ENCODE measurements at places on chromosomes 6 and 20.

DNA sequence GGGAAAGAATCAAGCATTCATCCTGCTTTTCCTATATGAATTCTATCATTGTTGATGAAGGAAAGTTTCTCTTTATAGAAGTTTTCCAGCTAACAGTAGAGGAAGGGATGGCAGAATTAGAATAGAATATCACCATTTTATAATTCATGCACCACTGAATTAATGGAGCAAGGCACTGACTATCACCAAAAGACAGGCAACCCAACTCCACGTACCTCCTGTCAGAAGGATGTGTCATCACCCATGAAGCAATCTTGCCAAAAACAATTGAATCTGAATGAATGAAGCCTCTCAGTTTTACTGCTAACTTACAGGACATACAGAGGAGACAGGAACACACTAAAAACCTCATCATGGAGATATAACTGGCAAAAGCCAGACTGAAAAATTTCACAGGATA, 122.4 kb downstream of the NFATC2 start:
- DNase-seq, result no peak

DNA sequence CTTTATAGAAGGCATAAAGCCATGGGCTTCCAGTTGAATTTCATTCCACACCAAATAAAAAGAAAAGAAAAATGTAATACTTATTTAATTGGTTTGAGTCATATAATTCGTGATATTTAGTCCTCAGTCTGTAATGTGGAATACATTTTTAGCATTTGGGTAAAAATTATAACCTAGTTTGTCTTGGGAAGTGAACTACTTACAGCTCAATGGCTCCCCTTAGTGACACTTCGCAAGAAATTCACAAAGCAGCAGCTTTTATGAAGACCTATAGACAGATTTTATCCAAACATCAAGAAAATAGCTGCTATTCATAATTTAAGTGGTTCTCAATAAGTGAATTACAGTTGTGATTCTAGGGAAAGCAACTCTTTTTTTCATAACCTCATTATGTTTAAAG, 72.1 kb downstream of the RSPO3 start:
- DNase-seq, result peak; percentile 53

DNA sequence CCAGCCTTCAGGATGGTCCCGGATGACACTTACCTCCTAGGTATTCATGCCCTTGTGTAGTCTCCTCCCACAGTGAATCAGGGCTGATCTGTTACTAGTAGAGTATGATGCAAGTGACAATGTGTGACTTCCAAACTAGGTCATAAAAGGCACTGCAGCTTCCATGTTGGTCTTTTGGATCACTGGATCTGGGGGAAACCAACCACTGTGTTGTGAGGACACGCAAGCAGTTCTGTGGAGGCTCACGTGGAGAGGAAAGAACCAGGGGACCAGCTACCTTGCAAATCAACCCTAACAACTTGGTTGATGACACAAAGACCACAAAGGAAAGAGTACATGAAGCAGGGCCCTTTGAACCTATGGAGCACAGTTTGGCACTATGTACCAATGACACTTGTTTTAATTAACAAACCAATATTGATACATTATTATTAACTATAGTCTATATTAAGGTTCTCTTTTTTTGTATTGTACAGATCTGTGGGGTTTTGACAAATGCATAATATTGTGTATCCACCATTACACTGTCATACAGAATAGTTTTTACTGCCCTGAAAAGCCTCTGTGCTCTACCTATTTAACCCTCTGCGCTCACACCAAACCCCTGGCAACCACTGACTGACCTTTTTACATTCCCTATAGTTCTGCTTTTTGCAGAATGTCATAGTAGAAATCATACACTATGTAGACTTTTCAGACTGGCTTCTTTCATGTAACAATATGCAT, 16.3 kb upstream of the SDCBP2 start:
- no peak for DNase-seq

DNA sequence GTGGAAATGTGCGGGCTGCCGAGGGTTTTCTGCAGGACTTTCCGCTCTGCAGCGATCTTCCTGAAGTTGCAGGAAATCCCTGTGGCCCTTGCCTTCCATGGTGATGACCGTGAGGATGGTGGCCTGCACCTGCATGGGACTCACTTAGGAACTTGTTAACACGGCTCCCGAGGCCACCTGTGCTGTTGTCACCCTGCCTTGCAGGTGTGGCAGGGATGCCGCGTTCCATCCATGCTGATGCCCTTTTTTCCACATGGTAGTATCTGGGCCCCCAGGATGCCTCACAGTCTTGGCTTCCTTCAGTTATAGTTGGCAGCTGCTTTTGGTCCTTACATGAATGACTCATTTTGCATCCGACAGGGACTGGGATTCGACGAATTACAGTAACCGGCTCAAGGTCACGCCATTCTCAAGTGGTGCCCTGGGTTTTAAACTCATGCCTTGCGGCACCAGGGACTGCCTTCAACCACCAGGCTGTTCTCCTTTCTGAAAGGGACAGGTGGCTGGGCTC, 37.2 kb downstream of the SYNJ2 start:
- DNase-seq, result peak; percentile 64

DNA sequence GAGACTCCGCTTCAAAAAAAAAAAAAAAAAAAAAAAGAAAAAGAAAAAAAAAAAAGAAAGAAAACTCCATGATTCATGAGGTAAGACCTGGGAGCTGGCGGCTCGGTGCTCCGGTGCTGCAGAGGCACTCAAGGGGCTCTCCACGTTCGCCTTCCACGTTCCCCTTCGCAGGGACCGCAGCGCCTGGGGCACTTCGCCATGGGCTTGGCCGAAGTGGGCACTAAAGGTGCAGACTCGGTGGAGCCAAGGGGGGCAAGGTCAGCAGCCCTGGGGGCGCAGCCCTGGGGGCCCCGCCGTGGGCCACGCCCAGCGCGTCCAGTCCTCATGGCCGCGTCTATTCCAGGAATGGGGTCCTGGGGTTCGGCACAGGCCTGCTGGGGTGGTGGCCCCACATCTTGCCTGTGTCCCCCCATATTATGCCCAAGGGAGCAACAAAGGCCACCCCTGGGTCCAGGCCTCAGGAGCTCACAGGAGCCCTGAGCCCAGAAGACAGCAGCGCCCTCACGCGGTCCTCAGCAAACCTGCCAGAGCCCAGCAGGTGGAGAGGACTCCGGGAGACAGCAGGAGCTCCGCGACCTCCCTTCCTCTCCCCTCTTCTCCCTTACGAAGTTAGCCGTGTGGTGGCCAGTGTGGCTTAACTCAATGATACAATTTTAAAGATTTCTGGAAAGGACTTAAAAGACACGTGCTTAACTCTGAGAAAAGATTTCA, 21.9 kb downstream of the ZBTB46 start:
- DNase-seq, result no peak

DNA sequence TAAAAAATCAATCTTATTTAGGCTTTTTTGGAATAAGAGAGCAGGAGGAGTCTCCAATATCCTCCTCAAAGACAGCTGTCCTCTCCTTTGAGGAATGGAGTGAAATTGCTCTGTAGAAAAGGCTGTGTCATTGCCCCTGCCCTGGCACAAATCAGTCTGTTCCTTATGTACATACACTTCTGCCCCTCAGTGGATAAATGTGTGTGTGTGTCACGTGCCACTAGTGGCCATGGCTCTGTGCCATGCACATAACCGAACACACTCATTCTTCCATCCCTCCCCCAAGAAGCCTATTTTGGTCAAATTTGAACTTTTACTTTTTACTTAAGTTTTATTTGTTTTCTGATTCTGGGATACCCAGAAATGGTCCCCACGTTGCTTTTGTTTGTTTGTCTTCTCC, 49.2 kb downstream of the ANKS1A start:
- no peak for DNase-seq

GRCh38 chr20:48471759-48472408, 355.9 kb downstream of the PREX1 start:
- DNase-seq, result no peak

- no peak for DNase-seq
These were observed 98.3 kb downstream of the BMP7 start for GRCh38 chr20:57167971-57168701.

DNA sequence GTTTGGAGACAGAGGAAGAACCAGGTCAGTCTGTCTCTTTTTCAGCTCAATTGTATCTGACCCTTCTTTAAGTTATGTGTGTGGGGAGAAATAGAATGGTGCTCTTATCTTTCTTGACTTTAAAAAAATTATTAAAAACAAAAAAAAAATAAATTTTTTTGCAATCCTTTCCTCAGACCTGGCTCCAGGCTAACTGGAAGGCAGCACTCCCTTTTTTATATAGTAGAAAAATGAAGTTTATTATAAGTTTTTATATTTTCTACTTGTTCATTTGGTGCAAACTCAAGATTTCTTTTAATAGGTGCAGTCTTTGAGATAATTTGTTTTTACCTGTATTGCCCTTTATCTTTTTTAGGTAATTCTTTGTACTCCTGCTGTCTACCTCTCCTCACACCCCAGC, 129.6 kb downstream of the SULF2 start:
- DNase-seq, result no peak

Data from astrocyte of the spinal cord (primary cell).